AG04449 (cell line): ENCODE measurements at places on chromosomes 1 and 21.
A peak's percentile ranks its signal among the peaks of the same experiment; 100 is the strongest.

DNA sequence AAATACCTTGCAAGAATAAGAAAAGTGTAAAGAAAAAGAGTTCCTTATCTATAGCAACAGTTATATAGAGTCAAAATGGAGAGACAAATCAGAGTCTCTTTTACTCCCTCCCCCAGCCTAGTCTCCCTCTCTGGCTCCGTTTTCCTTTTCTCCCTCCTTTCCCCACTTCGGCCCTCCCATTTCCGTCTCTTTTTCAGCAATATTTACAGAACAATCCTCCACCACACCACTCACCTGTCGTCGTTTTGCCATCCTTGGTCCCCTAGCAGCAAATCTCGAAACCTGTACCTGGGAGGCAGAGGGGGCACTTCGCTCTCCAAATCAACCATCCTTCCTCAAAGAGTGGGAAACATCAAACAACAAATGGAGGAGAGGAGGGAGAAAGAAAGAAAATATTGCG lies 259 bp downstream of the KCNT2 start:
- no peak for DNase-seq

DNA sequence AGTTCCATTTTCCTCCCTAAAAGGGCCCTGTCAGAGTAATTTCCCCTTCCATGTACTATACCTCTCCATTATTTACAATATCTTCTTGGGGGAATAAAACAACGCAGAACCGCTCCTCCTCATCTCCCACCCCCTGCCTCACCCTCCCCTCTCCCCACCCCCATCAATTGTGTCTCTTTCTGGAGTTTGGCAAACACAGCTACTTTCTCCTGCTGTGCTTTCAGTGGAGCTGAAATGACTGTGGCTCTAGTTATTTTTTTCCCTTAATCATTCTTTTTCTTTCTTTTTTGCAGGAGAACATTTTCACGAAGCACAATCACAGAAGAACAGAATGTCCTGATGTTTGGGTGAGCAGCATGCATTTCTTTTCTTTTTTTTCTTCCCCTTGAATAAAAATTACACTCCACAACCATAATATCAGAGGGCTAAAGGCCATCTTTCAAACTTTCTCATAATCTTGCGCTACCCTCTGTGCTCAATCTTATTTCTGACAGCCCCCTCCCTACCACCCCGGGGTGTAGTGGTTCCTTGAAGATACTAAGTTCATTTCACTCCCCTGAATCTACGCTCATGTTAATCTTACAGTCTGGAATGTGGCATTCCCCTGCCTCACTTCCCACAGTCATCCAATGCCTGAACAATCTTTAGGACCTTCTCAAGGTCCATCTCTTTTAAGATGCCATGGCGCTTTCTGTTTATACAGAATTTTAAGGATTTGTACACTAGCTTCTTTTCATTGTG lies 8.8 kb upstream of the PLXNA2 start:
- DNase-seq = no peak

DNA sequence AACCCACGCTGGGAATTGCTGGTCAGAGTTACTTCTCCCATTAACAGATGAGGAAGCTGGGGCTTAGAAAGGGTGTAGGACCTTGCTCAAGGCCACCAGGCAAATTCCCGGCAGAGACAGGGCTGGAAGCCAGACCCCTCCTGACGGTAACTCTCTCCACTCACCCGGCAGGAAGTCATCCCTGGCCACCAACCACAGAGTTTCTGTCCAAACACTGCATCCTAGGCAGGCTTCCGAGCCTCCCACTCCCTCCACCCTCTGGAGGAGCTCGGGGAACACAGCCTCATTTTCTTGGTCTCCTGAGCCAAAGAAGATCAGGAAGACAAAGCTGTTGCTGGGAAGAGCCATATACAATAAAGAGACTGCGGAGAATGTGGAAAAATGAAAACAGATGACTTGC lies 25.0 kb upstream of the ZNF436 start:
- DNase-seq = peak; percentile 42

GRCh38 chr1:238241607-238242006 lies 350.9 kb upstream of the ZP4 start:
- no peak for DNase-seq

GRCh38 chr1:198241553-198241952 lies 84.8 kb downstream of the NEK7 start:
- DNase-seq = no peak

DNA sequence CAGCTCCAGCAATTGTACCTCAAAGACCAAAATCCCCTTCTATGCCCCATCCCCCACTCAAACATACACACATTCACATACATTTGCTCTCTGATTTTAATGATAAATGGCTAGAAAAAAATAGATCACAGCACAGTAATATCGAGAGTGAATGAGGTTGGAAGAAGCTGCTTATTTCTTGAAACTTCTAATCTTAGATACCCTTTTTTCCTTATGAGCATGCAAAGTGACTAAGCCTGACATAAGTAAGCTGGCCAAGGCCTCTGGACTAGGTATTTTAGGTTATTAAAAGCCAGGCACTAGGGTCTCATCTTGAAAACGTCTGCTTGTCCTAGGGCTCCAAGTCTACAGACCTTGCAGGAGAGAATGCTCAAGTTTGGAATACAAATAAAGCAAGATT lies 133.6 kb downstream of the TGFBR3 start:
- no peak for DNase-seq

- no peak for DNase-seq
Observed at GRCh38 chr1:82861749-82862148, 1061.0 kb downstream of the ADGRL2 start.

DNA sequence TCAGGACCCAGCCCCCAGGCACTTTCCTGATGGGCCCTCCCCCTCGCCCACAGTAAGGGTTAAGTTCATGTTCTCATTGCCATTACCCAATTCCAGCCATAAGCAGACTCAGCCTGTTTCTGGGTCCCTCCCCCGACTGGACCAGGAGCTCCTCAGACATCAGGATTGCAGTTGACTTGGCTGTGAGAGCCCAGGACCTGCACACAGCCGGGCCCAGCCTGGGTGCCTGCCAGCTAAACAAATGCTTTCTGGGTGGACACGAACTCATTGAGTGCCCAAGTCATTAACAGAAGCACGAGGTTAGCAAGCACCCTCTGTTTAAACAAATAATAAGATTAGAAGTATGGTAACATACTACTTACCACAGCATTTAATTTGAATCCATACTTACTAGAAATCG lies 147.9 kb upstream of the POU3F1 start:
- no peak for DNase-seq

- DNase-seq = no peak
Observed at GRCh38 chr1:80799457-80799856, 1001.3 kb upstream of the ADGRL2 start.

- no peak for DNase-seq
Observed at GRCh38 chr1:152000964-152001630, 7.4 kb upstream of the S100A10 start.

- DNase-seq = no peak
Observed at GRCh38 chr1:4397196-4397595, 257.2 kb upstream of the AJAP1 start.

GRCh38 chr1:34745666-34746065 lies 9.2 kb upstream of the GJB5 start:
- no peak for DNase-seq

DNA sequence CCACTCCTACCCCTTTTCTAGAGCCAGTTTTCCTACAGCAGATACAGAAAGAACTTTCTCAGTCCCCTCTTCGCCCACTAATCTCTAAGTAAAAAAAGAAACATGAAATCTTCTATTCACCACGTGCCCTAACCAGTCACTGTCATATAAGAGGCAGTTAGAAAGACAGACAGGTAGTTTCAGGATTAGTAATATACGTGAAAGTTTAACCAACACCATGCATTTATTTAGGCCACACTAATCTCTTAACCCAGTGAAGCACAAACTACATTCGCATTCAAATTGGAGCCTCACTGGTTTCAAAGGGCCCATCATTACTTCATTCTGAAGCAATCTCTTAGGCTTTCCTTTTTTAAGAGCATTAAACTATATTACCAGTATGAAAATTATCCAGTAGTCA lies 10.1 kb downstream of the GPATCH2 start:
- DNase-seq = no peak

DNA sequence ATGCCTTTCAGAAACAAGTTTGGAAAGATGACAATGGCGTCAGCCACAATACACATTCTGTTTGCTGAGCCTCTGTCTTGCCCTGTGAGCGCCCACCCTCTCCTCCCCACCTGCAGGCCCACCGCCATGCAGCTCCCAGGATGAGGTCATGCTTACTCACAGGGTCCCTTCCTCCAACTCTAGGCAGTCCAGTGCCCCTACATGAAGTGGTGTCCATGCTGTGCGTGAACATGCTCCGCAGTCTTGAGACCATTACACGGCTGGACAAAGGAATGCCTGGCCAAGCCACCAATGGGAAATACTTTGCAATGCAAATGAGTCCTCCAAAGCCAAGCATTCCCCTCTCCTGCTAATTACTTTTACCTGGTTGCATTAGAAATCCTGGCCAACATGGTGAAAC lies 92.2 kb downstream of the CD58 start:
- DNase-seq = no peak

GRCh38 chr1:11952455-11953109 lies 18.1 kb downstream of the PLOD1 start:
- no peak for DNase-seq

- DNase-seq = no peak
Observed at GRCh38 chr1:162822391-162823200, 32.1 kb downstream of the HSD17B7 start.

DNA sequence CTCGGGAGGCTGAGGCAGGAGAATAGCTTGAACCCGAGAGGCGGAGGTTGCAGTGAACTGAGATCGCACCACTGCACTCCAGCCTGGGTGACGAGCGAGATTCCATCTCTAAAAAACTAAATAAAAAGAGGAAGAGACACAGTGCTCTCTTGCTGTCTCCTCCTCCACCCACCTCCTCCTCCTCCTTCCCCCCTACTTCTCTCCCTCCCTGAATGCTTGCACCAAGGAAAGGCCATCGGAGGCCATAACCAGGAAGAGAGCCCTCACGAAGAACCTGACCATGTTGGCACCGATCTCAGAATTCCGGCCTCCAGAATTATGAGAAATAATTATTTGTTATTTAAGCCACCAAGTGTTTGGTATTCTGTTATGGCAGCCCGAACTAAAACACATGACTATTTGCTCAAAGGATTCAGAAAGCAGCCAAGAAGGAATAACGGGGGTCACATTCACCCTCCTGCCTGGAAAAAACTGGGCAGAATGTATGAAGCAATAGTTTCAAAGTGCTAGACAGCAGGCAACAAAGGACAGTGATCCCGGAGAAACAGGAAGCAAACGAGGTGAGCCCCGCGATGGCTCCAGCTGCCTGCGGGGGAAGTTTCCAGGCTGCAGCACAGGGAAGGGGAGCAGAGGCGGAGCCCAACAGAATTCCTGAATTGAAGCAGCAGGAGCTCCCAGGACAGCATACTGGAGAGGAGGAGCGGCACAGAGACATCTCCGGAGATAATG lies 35.8 kb downstream of the LDLRAD1 start:
- DNase-seq = no peak

GRCh38 chr1:18749569-18749968 lies 109.9 kb downstream of the TAS1R2 start:
- DNase-seq = no peak

- no peak for DNase-seq
Observed at GRCh38 chr1:14138135-14138506, 438.1 kb downstream of the PRDM2 start.

GRCh38 chr1:40107290-40107959 lies 10.4 kb upstream of the PPT1 start:
- DNase-seq = no peak

- no peak for DNase-seq
Observed at GRCh38 chr1:228081144-228081543, 1.4 kb upstream of the ARF1 start.

DNA sequence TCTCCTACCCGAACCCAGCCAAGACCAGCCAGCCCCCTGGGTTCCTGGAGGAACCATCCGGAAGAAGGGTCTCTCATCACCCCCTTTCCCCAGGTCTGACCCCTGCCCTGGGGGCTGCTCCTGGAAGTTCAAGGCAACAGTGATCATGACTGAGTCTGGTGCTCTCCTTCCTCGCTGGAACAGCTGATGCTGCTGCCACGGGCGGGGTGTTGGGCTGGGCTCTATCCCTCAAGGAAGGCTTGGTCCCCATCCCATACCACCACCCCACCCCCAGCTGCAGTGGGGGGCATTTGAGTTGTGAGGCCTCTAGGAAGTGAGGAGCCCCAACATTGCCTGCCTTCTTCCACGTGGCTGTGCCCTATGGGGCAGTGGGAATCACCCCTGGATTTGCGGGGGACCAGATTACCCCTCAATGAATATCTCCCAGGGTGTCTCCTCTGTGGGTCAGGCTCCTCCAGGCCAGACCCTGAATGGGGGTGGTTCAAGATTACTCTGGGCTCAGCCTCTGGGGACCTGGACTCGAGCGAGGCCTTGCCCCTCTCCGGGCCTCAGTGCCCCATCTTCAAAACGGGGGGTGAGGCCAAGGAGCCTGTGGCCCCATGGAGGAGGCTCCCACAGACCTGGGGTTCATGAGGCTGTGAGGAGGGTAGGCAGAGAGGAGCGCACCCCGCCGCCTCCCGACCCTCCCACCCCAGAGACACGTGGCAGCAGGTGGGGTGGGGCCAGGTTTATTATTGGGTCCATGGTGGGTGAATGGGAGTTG lies 2.8 kb downstream of the MASP2 start:
- DNase-seq = no peak

DNA sequence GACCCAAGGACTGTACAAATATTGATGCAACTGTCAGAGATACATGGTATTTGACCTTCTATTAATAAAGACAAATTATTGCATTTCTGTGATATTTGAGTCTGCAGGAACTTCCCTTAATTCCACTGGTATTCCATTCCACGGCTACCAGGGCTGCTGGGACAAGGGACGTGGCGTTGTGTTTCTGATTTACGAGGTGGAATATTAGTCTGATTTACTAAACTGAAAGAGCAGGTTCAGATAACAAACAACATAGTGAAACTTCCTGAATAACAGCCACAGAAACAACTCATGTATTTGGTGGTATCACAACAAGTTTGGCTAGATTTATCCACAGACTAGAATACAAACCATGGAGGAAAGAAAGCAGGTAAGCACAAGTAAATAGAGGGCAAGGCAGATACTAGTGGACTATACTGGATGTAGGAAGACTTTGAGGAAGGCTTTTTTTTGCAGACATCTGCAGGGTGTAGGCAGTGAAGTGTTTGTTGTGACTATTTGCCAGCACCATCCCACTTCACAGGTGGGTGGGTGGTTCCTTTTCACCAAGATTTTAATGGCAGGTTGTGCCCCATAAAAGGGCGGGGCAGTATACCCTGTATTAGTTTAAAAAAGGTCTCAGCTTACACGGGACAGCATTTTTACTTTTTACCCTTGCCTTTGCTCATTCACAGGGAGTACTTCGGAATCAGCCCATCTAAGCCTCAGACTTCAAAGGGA lies 100.4 kb downstream of the FGGY start:
- DNase-seq = no peak

- DNase-seq = no peak
Observed at GRCh38 chr1:214590696-214591095, 12.3 kb upstream of the CENPF start.

DNA sequence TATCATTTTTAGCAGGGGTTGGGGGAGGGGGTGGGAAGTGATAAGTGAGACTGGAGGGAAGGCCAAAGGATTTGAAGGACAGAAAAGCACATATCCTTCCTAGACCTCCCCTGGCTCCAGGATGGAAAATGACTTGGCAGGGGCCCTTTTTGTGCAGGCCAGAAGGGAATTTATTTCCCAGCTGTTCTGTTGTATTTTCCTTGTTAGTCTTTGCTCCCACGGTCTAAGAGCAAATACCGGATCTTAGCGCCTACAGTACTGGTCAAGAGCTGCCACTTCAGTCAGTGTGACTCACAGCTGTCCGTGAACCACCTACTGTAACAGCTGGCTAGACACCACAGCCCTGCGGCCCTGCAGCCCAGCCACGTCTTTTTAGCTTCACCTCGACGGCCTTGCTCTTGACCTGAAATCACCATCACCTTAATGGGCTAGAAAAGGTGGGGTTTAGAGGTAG lies 51.0 kb upstream of the ERRFI1 start:
- DNase-seq = no peak
